Brain pericyte (primary cell): ENCODE measurements at places on chromosomes 3 and 15.

- DNase-seq: peak; percentile 20
These were observed at the start of gene TASOR for GRCh38 chr3:56683122-56683817. TSS of gene TASOR (minus strand) at chr3:56683265. CDS start at chr3:56683006, 259 bp downstream.

DNA sequence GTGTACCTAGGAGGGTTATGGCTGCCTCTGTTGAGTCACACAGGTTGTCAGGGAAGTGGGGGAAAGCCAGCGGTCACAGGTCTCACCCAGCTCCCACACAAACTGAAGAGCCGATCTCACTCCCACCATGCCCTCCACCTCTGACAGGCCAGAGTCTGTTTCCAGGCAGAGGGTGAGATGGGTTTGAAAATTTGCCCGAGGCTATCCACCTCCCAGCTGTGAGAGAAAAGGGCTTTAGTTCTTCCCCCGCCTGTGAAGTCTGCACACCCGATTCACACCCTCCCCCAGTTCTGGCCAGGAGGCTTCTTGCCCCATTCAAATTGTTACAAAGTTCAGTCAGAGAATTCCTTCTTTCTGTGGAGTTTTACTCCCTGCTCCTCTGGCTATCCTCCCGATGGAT is 446.9 kb downstream of the EDEM1 start:
- no peak for DNase-seq

DNA sequence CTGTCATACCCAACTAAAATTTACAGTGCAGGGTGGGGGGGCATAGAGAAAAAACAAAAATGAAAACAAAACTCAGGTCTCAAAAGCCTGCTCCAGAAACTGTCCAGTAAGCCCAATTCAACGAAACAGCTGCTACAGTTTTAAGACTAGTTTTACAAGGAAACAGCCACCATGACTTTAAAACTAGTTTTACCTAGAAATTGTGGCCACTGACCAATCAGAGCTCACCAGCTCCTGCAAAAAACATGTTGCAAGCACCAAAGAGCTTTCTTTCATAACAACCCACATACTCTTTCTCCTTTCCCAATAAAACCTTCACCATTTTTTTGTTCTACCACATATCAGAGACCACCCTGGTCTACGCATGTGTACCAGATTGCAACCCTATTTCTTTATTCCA is 7.3 kb upstream of the CFAP91 start:
- no peak for DNase-seq

GRCh38 chr15:63322541-63322940 is 45.1 kb downstream of the APH1B start:
- no peak for DNase-seq

DNA sequence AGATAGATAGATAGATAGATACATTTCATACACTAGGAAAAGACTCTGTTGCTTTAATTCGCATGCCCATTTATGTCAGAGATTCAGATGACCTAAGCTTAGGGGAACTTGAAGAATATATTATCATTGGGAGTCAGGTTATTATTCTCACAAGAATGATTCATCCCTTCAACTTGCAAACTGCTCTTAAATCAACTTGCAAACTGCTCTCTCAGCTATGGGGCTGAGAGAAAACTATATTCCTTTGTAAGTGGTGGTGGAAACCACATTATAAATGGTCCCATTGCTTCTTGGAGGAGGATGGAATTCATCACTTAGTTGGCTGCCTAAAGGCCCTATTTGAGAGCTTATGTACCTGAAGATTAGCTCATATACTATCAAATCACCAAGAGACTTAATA is 160.9 kb upstream of the STAC start:
- peak; percentile 50 for DNase-seq
